ENCODE measurements at places on chromosomes 16 and 17.

DNA sequence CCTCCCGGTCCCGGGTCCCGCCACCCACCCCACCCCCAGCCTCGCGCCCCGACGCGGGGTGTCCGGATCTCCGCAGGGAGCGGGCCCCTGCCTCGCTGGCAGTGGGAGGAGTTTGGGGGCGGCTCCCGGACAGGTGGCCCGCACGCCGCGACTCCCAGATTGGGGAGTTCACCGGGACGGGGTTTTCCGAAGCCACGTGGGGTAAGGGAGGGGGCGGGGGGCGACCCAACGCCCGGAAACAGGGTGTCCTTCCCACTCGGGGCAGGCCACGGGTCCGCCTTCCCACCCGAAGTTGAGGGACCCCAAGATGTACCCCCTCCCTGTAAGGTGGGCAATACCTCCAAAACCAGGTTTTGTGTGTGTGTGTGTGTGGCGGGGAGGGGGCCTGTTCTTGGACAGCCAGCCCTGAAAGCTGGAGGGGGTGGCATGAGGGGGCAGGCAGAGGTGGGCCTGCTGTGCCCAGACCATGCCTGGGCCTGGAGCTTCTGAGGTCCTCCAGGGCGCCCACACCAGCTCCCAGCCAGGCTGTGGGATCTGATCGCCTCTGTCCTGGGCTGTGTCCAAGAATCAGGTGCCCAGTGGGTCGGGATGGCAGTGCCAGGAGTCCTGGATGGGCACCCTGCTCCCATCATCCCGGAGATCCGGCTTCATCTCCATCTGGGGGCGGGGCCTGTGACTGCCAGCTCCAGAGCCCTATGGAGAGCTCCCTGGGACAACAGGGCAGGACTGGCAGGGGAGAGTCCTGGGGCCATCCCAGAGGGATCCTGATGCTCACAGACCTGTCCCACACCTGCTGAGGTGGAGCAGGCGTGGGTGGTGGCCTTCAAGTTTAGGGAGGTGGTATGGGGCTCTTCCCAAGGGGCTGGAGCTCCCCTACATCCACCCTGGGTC, 767 bp downstream of the SYNGR2 start:
- peak; percentile 66 for DNase-seq

- no peak for DNase-seq
Measured at GRCh38 chr16:29645694-29646187, 17.3 kb upstream of the SPN start.

GRCh38 chr16:85926370-85926769, 27.4 kb downstream of the IRF8 start:
- no peak for DNase-seq

DNA sequence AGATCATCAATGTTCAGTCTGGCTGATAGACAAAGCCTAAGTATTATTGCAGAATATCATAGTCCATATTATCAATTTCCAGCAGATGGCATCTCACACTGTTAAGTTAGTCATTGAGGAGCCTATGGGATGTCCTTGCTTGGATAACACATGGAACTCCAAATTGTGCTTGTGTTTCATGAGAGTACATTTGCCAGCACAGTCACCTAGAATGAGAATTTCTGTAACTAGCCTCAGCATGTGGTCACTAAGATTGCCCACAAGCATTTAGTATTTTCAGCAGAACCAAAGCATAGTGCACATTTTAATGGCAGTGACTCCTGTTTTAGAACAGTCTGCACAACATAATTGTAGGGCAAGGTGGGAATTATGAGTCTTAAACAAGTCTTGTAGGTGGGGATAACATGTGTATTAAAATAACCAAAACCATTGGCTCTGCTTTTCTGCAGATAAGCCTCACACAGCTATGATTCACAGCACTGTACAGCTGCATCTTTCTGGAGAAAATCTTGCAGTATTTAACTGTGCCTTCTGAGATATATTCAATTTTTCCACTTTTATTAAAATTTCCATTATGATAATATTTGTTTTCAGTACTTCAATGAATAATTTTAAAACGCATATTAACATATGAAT, 882.8 kb upstream of the SOX9 start:
- no peak for DNase-seq

- DNase-seq, result no peak
Measured at GRCh38 chr17:32763855-32764439, 113.0 kb downstream of the MYO1D start.

DNA sequence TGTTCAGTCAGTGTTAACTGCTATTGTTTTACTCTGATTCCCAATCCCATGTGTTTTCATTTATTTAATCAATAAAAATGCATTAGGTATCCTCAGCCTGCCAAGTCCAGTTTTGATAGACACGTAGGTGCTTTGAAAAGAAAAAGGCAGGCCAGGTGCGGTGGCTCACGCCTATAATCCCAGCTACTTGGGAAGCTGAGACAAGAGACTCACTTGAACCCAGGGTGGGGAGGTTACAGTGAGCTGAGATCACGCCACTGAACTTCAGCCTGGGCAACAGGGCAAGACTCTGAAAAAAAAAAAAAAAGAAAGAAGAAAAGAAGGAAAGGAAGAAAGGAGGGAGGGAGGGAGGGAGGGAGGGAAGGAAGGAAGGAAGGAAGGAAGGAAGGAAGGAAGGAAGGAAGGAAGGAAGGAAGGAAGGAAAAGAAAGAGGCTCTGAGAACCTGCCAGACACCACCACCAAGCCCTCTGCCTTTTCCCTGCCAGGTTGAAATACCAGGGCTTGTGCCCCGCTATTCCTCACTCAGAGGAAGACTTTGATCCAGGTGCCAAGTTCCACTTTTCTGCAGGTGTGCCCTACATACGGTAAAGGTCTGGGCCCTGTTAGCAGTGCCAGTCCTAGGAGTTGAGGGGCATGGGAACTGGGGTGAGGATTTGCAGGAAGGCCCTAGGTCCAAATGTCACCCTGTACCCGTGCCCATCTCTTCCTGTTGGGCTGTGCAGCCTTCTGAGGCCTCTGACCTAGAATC, 10.1 kb upstream of the KCNH6 start:
- DNase-seq, result no peak

DNA sequence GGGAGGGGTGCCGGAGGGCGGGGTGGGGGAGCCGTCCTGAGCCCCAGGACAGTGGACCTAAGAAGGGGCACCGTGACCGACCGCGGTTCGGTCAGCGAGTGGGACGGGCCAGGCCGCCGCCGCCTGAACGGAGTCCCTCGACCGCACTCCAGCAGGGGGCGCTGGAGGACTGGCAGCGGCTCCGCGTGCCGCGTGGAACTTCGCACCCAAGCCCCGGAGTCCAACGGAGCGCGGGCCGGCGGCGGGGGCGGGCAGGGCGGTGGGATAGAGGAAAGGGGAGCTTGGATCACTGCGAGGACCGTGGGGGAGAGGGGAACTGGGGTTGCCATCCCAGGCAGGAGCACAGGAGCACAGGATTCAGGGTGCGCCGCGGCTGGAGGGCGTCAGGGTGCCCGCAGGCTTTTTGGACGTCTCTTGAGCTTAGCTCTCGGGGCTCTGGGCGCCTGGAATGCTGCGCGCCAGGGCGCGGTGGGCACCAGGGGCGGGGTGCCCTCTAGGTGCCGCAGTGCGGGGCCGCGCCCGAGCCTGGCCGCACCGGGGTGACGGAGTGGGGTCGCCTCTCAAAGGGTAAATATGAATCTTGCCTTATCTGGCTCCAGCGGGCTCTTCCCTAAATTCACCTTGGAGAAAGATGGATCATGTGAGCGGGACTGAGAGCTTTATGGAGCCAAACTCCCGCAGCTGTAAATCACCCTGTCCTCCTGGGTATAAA, 379 bp upstream of the OTOP2 start:
- DNase-seq, result peak; percentile 82

Measured in left cardiac atrium (tissue), 4 donors.